BJ (cell line): ENCODE measurements at places on chromosomes 6 and 20.
A peak's percentile ranks its signal among the peaks of the same experiment; 100 is the strongest.

DNA sequence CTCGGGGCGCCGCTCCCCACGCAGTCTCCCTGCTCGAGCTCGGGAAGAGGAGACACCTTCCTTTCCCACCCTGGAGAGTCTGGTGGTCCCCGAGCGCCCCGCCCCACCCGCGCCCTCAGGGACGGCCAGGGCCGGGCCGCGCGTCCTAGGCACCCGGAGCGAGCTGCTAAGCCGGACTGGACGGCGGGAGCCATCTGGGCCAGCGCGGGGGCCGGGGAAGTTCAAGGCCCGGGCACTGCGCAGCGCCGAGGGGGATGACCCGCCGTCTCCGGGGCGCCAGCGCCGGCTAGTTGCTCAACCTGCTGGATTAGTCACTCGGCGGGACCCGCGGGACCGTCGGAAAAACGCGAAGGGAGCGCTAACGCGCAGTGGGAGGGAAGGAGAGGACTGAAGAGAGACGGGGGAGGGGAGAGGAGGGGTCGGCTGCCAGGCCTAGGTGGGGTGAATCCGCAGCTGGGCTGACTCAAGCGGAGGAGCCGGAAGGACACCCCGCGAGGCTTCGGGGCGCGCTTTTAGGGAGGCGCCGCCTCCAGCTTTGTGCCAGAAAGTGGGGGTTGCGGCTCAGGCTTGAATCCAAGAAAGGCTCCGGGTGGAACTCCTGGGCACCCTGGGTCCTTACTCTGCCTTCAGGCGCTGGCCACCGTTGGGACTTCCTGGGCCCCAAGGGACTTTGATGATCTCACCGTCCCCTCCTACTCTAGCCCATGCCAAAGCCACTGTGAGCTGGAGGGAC is 75.7 kb upstream of the FOXP4 start:
- no peak for DNase-seq

GRCh38 chr20:41029150-41029901 is 704 bp downstream of the TOP1 start:
- DNase-seq: no peak

DNA sequence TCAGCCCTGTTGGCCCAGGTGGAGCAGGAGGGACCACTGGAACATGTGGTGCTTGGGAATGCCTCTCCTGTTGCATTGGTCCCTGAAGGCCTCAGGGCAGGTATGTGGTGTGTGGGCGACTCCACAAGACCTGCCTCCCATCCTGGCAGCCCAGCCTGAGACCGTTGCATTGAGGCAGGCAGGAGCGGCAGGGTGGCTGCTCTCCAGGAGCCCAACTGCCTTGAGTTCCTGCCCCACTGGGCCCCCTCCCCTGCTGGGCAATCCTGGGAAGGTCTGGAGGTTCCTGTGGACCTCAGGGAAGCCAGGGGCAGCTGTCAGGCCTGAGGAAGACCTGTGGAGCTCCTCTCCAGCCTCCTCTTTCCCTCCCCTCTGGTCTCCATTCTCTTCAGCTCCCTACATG is 19.8 kb downstream of the MAVS start:
- DNase-seq: no peak

- DNase-seq: no peak
Measured at GRCh38 chr6:14852375-14852774, 393.5 kb upstream of the JARID2 start.

DNA sequence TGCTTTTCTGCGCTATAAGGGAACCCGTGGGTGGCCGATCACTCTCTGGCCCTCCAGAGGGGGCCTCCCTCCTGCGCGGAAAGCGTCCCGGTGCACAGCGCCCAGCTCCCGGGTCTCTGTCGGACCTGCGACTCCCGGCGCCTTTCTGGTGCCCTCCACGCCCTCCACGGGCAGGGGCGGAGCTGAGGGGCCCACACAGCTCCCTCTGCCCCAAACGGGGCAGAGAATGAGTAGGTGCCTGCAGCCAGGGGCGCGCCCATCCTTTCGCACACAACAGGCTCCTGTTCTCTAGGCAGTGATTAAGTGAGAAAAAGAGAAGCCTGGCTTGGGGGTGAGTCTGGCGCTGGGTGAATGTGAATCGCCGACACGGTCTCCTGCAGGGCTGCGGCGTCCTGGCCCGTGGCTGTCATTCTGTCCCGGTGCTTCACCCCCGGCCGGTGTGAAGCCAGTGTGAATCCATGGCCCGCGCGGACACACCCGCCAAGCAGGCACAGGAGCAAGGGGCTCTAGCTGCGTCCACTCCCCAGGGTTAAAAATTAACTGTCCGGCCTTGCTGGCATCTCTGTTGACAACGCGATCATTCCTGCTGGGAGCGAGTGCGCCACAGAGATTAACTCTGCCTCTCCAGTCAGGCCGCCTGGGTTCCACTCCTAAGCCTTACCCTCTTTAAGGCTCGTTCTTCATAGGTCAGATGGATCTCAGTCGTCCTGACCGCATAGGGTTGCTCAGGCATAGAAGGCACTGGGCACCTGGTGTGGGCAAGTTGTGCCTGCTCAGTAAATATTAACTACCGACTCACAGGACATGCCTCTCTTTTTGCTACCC is 88.8 kb downstream of the PCSK2 start:
- no peak for DNase-seq

DNA sequence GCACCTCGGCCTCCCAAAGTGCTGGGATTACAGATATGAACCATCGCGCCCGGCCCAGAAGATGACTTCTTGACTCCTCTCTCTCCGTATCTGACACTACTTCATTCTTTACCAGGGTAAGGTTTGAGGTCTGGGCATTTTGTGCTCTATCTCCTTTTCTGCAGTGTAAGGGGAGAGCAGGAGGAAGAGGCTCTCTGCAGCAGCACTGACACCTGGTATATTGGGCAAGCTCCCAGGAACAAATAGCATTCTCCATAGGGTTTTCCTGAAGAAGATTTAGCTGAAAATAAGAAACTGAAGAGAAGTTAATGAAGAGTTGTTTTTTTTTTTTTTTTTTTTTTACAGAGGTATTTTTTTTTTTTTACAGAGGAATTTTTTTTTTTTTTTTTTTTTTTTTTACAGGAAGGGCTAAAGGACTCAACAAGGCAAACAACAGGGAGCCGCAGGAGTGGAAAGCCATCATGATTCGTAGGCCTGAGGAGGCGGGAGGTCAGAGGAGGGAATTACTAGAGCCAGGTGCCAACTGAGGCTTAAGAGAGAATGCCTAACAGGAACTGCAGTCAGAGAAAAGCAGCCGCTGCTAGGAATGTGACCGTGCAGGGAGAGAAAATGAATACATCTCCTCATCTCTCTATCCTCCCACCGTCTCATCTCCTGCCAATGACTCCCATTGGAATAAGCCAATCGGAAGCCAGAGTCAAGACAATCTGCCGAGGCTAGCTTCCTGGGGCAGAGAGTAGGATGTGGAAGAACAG is 34.7 kb upstream of the ADGRF4 start:
- no peak for DNase-seq

GRCh38 chr6:1612974-1613306 is 3.2 kb downstream of the FOXC1 start:
- DNase-seq: no peak

- DNase-seq: no peak
Measured at GRCh38 chr6:12318749-12319148, 28.6 kb downstream of the EDN1 start.

- DNase-seq: peak; percentile 9
Measured at GRCh38 chr6:166786704-166787293, 159.7 kb upstream of the RPS6KA2 start.

DNA sequence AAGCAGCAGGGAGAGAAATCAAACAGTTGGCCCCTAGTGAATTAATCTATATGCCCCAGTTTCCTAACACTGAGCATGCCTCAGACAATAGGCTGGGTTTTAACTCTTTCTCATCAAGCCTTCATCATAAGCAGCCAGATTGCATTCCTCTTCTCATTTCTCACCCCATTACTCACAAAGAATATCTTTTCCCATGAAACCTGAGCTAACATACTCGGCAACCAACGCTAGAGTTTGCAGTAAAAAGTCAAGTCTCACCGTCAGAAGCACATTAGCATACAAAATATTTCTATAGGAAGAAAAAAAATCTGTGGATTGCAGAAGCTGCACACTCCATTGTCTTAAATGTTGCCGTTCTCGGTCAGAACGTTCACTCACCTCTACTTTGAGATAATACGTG is 429.9 kb upstream of the ARID1B start:
- no peak for DNase-seq

DNA sequence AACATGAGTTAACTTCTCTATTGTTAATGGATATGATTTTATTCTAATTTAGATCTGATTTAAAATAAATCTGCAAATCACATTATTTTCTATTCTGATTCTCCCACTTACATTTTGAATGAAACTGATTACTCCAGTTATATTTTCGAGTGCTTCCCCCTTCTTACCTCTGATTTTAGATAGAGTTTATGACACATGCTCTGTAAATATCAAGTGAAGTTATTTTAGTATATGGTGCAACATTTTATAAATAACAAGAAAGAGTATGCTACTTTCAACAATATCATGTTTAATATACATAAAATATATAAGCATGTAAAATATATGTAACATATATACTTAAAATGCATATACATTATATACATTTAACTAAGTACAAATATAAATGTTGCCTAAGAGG is 38.9 kb downstream of the PLCB1 start:
- no peak for DNase-seq

- no peak for DNase-seq
Measured at GRCh38 chr20:48066851-48067250, 281.6 kb upstream of the SULF2 start.

GRCh38 chr20:13545790-13546189 is 92.9 kb downstream of the TASP1 start:
- DNase-seq: peak; percentile 15

GRCh38 chr6:62265906-62266525 is 20.0 kb downstream of the KHDRBS2 start:
- no peak for DNase-seq
